ENCODE measurements at places on chromosomes 3 and 15.

GRCh38 chr3:8663177-8664061 is 18.8 kb upstream of the SSUH2 start:
- DNase-seq: peak; percentile 68

DNA sequence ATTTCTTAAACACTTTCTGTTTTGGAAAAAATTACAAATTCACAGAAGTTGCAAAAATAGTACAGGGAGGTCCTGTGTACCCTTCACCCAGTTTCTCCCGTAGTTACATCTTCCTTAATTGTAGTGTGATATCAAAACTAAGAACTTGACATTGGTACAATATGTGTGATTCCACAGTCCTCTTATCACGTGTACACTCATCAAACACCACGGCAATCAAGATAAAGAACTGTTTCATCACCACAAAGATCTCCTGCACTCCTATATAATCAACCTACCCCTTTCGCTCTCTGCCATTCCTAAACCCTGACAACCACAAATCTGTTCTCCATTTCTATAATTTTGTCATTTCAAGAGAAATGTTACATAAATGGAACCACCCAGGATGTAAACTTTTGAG is 31.4 kb downstream of the POMGNT2 start:
- no peak for DNase-seq

- DNase-seq: peak; percentile 35
Measured at GRCh38 chr3:88005066-88005465, 53.7 kb downstream of the CGGBP1 start.

DNA sequence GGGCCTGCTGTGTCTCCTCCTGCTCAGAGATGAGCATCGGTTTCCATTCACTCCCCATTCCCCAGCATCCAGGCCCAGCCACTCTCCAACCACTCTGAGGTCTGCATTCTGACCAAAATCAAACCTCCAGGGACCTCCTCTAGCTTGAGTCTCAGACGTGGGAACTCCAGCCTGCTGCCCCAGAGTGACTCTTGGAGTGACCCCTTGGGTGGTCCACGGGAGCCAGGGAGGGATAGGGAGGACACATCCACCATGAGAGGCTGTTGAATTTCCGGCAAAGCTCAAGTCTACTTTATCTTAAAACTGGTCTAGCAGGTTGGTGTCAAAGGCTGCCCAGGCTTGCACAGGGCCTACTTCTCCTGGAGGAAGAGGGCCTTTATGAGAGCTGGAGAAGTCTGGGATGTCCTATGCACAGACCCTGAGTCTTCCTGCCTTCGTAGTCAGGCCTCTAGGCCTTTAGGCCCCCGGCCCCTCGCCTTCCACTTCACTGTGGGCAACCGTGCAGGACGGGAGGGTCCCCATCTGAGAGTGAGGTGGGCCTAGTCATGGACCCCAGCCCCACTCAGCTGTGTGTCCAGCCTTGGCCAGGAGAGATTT is 8.9 kb downstream of the CISH start:
- no peak for DNase-seq

GRCh38 chr15:32909431-32909830 is 191.6 kb downstream of the GREM1 start:
- no peak for DNase-seq

GRCh38 chr15:38508647-38509046 is 54.7 kb downstream of the FAM98B start:
- DNase-seq: peak; percentile 10

DNA sequence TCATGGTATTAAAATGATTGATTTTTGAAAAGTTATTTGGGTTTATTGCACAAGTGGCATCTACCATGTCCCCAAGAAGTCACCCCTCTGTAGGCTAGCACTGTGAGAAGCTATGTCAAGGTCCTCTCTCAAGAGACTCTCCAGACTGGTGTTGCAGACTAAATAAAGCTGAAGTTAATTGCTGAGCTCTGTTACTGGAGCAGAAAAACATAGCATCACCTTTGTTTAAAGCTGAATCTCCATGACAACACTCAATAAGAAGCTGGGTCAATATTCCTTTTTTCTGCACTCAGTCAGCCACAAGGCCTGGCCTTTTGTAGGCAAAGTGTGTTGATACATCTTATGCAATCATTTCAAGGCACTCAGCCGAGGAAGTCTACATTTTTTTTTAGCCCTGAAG is 806.6 kb upstream of the LMCD1 start:
- no peak for DNase-seq

- peak; percentile 55 for DNase-seq
Measured at GRCh38 chr3:42831321-42831713, 22.1 kb downstream of the ACKR2 start.

- no peak for DNase-seq
Measured at GRCh38 chr3:10964537-10965167, 27.9 kb upstream of the SLC6A1 start.

- no peak for DNase-seq
Measured at GRCh38 chr3:11919390-11919789, 72.7 kb upstream of the TAMM41 start.

DNA sequence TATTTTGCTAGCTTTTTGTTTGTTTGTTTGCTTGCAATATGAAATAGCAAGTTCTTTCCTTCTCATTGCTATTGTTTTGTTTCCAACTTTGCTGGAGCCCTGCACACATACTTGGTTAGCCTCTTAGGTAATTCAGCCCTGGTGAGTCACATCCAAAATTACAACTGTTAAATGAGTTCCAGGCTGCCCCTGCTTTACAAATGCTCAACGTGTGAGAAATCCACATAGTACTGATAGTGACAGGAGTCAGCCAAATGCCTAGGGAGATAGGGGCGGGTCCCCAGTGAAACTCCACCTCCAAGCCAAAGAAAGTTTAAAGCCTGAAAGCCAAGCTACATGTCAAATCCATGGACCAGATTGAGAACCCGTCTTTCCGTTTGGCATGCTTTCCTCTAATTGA is 81.3 kb upstream of the RNF7 start:
- no peak for DNase-seq

GRCh38 chr15:73353734-73354133 is 15.0 kb downstream of the HCN4 start:
- DNase-seq: no peak

Data from GM13976 (cell line).